ENCODE measurements at places on chromosomes 11 and 22.
A peak's percentile ranks its signal among the peaks of the same experiment; 100 is the strongest.

GRCh38 chr11:12276831-12277475 lies 100.4 kb upstream of the PARVA start:
- DNase-seq, result no peak

DNA sequence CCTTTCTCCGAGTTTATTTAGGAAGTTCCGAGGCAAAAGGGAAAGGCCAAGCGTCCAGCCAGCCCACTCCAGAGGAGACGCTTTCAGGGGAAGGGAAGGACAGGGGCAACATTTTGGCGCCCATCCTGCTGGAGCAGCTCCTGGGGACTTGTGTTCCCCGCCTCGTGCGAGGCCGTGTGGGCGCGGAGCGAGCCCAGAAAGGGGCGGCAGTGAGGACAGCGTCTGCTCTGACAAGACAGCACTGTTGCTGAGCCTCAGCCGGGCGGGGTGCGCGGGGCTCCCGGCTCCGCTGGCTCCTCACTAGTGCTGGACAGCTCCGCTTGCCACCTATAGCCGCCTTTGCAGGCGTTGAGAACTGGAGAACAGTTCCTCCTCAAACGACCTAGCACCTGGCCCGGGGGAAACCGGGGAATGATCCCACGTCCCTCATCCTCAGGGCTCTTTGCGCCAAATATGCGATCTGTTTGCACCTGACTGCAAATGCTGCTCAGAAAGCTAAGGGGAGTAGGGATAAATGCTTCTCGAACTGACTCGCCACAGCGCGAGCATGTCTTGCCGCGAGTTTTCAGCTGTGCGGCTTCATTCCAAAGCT lies 722 bp upstream of the GUCY1A2 start:
- DNase-seq, result no peak

- no peak for DNase-seq
Observed at GRCh38 chr22:26656891-26657851, at the start of gene MIAT. TSS of gene MIAT (plus strand) at chr22:26657588.

DNA sequence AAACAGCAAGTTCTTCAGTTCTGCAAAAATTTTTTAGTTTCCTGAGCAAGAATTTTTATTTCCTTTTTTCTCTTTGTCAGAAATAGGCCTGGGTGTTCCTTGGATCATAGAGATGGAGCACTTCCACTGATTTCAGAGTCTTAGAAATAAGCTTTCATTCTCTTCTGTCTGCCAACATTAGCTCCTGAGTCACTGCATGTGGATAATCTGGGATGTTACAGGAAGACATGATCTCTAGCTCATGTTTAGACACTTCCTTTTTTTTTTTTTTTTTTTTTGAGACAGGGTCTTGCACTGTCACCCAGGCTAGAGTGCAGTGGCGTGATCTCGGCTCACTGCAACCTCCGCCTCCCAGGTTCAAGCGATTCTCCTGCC lies 13.2 kb upstream of the TMEM218 start:
- DNase-seq, result no peak

DNA sequence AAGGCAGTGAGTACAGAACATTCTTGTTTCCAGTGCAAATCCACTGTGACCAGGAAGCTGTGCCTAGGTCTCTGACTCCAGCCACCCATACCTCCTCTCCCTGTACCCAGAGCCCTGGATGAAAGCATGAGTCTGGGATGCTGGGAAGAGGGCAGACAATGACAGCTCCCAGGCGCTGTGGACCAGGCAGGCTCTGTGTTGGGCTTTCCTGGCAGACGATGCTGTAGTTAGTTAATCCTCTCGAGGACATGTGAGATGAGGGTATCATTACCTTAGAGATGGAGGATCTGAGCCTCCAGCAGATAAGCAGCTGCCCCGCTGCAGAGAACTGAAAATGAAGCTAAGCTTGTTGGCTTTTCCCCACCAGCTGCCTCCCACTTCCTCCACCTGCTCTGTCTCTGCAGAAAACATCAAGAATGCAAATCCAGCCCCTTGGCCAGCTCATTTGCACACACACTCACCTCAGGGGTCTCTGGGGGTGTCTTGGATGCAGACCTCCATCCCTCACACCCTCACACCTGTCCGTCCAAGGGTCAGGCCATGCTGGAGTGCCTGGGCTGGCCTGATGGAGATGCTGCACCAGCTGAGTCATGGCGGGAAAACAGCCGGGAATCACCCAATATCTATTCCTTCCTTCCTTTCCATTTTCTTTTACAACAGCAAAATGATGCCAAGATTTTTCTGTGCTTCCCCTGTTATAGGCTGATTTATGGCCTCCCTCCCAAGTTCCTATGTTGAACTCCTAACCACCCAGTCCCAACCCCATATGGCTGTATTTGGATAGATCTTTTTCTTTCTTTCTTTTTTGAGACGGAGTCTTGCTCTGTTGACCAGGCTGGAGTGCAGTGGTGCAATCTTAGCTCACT lies 94.9 kb upstream of the SEPTIN5 start:
- DNase-seq, result no peak

DNA sequence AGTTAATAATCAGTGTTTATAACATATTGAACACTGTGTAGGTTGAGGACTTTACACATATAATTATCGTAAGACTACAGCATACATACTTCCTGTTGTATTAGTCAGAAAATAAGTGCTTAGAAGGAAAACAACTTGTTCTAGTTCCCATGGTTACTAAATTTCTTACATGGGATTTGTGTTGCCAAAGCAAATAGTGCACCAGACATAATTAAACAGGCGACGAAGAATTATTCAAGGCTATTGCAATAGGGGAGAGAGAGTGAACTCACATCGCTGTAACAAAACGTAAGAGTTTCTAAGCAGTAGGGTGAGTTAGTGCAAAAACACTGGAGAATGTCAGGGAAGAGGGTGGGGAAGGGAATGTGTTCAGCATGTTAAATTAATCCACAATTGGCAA lies 347.8 kb downstream of the CNTN5 start:
- no peak for DNase-seq

GRCh38 chr11:118614511-118614910 lies 7.1 kb downstream of the PHLDB1 start:
- no peak for DNase-seq

- DNase-seq, result no peak
Observed at GRCh38 chr11:128330203-128330602, 257.2 kb downstream of the ETS1 start.

GRCh38 chr11:103619938-103620337 lies 416.5 kb upstream of the DDI1 start:
- no peak for DNase-seq

DNA sequence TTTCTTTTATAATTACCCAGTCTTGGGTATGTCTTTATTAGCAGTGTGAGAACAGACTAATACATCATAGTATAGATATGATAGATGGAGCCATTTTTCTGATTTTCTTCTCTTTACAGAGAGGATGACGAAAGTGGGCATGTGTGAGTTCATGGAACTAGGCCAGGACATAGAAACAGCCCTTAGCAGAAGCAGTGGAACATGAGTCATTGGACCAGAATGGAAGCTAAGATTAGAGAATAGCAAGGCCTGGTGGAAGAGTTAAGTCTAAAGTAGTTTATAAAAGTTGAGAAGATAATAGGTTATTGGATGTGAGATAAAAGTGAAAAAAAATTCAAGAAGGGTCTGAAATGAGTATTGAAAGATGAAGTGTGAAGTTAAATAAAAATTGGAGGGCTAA lies 97.0 kb upstream of the MPPED2 start:
- no peak for DNase-seq

DNA sequence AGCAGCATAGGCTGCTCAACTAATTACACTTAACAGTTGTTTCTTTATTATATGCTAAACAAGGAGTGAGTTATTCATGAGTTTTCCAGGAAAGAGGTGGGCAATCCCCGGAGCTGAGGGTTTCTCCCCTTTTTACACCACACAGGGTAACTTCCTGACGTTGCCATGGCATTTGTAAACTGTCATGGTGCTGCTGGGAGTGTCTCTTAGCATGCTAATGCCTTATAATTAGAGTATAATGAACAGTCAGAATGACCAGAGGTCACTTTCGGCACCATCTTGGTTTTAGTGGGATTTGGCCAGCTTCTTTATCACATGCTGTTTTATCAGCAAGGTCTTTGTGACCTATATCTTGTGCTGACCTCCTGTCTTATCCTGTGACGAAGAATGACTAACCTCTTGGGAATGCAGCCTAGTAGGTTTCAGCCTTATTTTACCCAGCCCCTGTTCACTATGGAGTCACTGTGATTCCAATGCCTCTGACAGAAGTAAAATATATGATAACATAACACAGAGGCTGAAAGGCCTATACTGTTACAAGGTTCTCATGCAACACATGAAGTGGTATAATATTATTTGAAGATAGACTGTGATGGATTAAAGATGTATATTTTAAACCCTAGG lies 41.3 kb upstream of the RDX start:
- no peak for DNase-seq

GRCh38 chr11:104060004-104060794 lies 23.8 kb downstream of the DDI1 start:
- DNase-seq, result no peak

GRCh38 chr11:46895821-46896220 lies 22.5 kb downstream of the LRP4 start:
- DNase-seq, result no peak

GRCh38 chr22:38034278-38034882 lies 22.8 kb upstream of the PICK1 start:
- peak; percentile 96 for DNase-seq

- DNase-seq, result peak; percentile 69
Observed at GRCh38 chr22:21641417-21641788, 699 bp upstream of the SDF2L1 start.

Measured in NB4 (cell line).